ENCODE measurements at places on chromosomes 1 and 21.

DNA sequence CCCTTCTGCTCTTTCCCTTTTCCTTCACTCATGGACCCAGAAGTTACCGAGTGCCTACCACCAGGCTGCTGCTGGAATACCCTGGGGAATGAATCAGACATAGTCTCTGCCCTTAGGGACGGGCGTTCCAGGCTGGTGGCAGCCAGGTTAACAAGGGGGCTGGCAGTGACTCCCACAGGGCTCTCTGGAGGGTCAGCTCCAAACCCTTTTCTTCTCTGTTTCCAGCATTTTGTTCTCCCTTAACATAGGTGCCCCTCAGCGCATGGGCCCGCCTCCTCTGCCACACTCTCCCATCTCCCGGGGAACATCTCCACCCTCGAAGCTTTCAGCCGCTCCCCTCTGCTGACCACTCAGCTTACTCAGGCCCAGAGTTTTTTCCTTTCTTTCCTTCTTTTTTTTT, 62.9 kb upstream of the LRP8 start:
- no peak for DNase-seq

- DNase-seq = no peak
Measured at GRCh38 chr1:19342062-19342750, 30.1 kb downstream of the SLC66A1 start.

DNA sequence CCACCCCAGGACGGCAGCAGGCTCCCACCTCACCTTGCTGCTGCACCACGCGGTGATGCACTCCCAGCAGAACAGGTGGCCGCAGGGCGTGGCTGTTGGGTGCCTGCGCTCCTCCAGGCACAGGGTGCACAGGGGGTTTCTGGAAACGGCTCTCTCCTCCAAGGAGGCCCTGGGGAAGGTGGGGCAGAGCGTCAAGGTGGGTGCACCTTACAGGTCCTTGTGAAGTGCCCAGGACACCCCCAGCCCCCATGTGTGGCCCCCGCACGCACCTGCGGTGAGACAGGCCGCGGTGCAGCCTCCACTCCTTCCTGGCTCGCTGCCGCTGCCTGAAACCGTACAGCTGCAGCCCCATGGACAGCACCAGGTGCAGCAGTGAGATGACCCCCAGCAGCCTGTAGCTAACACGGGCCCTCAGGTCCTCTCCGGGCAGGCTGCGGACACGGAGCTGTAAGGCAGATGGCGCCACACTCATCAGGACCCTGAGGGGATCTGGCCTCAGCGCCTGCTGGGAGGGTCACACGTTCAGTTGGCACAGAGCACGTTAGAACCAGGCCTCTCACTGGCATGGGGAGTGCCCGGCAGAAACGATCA, 5.8 kb downstream of the PEX10 start:
- no peak for DNase-seq

GRCh38 chr1:79585801-79586200, 579.3 kb upstream of the ADGRL4 start:
- no peak for DNase-seq

DNA sequence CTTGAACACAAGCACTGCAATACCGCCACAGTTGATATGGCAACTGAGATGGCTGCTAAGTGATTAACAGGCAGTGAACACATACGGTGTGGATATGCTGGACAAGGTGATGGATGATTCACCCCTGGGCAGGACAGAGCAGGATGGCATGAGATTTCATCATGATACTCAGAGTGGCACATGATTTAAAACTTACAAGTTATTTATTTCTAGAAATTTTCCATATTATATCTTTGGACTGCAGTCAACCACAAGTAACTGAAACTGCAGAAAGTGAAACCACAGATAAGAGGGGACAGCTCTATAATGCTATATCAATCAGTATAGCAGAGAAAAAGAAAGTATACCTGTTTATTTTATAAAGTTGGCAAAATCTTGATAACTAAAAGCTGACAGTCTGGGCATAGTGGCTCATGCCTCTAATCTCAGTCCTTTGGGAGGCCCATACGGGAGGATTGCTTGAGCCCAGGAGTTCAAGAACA, 47.9 kb downstream of the PHACTR4 start:
- DNase-seq = peak; percentile 19

DNA sequence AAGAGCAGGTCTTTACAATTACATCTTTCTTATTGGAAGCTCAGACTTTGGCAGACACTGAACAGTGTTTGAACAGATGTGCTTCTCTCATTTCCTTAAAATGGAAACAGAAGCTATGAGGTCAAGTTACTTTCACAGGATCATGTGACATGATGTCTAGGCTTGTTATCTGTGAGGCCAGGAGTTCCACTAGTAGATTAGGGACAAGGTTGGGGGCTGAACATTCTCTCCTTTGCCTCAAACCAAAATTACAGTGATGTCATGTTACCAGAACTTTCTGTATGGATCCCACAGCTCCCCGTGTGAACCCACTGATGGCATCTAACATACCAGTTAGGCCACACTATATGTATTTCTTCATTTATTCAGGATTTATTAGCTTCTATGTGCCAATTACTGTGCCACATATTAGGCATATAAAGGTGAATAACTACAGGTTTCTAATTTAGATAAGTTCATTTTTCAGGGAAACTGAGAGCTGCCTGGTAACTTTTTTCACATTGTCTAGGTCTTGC, 6.0 kb downstream of the DYNLT5 start:
- DNase-seq = no peak

DNA sequence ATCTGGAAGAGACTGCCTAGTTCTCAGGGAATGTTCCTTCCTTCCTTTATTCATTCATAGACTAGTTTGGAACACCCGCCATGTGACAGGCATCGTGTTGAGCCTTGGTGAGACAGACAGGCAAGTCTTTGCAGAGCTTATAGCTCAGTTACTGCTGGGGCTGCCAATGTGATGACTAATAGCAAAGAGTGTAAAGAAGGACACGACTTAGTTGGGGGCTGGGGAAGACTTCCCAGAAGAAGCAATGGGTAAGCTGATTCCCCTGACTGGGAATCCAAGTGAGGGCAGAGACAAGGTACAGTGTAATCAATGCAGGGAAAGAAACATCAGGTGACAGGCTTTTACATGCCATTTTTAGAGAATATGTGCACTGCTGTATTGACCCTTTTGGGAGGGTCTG, 51.2 kb downstream of the TENT5C start:
- no peak for DNase-seq

All from DND-41 (cell line).